ENCODE measurements at places on chromosomes 11 and 22. TPM values are rescaled to one million over a fixed set of nuclear protein-coding genes. Genes with fewer than 3 reads are reported as not detected.

HMOX1 gene
- total RNA-seq, result 12.6 TPM

C22orf15 gene
- not detected for total RNA-seq

SPDYC gene
- total RNA-seq, result not detected

DEAF1 gene
- 39.0 TPM for total RNA-seq

SIK3 gene
- total RNA-seq, result 41.1 TPM

PLA2G6 gene
- total RNA-seq, result 18.3 TPM

DBX1 gene
- not detected for total RNA-seq

THY1 gene
- total RNA-seq, result 36.0 TPM

LYVE1 gene
- total RNA-seq, result 150 TPM

SUSD2 gene
- total RNA-seq, result 10.0 TPM
